ENCODE measurements at places on chromosomes 3 and 15. TPM values are rescaled to one million over a fixed set of nuclear protein-coding genes. Genes with fewer than 3 reads are reported as not detected.

DNA sequence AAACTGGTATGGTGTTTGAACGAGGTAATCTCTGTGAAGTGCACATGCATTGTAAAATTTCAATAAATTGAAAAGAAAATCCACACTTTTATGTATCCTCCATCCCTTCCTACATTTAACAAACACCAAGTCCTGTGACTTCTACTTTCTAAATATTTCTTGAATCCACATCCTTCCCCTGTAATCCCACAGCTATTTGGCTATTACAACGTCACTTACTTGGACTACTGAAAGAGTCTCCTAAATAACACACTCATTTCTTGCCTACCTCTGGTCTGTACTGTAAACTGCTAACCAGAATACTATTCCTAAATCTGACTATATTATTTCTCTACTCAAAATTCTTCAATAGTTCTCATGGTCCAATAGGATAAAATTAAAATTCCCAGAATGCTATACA lies 176.1 kb downstream of the NEK10 start:
- DNase-seq, result no peak

- no peak for DNase-seq
Observed at GRCh38 chr15:70152070-70152480, 54.4 kb upstream of the TLE3 start.

Gene CATSPER2
- total RNA-seq, result 5.8 TPM

DNA sequence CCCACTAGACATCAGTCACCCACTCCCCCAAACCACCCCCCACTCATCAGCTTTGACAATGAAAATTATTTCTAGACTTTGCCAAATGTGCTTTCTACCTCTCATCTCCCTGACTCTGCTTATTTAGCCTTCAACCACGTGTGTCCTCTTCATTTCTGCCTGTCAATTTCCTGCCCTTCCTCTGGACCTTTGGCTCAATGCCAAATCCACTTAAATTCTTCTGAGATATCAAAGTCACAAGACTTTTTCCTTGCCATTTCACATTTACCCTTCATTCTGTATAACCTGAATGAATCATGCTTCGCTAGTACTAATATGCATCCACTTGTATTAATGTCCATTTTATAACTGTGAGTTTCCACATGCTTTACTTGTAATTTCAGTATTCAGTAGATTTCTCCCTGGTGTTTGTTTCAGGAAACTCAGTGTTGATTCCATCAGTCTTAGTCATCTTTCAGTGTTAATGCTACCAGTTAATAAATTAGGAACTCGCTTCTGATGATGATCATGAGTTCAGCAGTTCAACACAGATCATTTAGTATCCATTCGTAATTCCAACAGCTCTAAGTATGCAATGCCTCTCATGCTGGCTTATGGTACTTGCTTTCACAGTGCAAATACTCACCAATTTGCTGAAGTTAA lies 128.2 kb upstream of the OSTN start:
- DNase-seq, result no peak

DNA sequence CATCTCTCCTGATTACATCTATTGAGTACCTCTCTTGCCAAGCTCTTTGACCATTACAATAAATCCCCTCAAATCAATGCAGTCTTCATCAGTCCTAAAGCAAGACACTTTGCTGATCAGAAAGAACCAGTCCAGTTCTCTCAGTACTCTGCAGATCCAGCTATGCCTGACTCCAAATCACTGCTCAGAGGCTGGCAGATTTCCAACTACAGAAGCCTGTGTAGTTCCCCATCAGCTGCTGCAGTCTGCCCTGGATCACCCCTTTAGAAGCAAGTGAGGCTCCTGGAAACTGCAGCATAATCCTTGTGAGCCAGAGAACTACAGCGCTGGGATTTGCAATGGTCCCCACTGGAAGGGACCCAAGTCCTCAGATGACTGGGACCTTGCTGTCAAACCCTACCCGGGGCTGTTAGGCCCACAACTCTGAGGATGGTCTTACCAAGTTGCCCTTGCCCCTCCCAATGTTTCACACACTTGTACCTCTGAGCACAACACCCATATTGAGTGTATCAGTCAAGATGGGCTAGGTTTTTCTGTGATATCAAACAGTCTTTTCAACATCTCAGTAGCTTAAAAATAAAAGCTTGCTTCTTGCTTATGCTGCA lies 81.9 kb upstream of the TOPAZ1 start:
- DNase-seq, result no peak

GRCh38 chr3:130779486-130779885 lies 32.9 kb upstream of the PIK3R4 start:
- no peak for DNase-seq

DNA sequence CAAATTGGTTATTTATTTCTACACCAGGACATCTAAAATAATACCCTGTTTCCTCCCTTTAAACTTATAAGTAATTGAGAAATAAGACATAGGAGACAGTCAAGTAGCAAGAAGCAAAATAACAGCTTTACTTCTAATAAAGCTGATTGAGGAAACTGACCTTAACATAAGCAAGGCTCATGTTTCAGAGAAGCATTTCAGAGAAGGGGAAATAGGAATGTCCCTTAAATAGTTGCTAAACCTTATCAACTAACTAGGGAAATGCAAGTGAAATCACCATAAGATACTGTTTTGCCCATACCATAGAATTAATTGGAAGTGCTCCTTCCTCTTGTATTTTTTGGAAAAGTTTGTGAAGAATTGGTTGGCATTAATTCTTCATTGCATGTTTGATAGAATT lies 84.9 kb downstream of the B3GALNT1 start:
- DNase-seq, result no peak

- no peak for DNase-seq
Observed at GRCh38 chr3:51945926-51946705, 4.0 kb downstream of the PARP3 start.

Gene FOXB1
- 0.13 TPM for total RNA-seq

Gene MYZAP
- total RNA-seq, result not detected

GRCh38 chr3:193767353-193768069 lies 174.5 kb downstream of the OPA1 start:
- DNase-seq, result no peak

GRCh38 chr15:29765898-29766527 lies 56.3 kb downstream of the TJP1 start:
- DNase-seq, result no peak

- DNase-seq, result no peak
Observed at GRCh38 chr3:122475316-122475715, 39.4 kb downstream of the KPNA1 start.

GRCh38 chr3:123693584-123694190 lies 108.8 kb upstream of the HACD2 start:
- no peak for DNase-seq

DNA sequence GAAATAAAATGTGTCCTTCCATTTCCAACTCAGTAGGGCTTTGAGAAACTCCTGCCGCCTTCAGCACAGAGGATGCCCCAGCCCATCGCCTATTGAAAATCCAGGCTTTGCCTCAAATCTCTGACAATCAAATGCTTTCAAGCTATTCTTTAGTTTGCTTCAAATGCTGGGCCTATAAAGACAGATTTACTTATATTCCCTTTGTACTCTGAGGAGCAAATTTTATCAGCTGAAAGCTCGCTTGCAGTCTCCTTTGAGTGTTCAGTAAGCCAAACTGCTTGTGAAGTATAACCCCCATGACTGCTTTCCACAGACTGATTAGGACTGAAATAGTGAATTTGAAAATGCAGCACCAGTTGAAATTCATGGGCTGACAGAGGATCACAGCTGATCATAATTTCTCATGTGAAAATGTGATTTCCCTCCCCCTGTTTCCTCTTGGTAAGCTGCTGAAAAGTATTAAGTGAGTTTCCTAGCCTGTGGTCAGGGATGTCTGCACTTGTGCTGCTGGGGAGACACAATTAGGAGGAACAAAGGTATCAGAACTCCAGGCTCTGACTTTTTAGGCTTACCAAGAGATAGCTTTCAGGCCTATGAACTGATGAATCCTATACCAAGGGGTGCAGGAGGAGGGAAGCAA lies 563.4 kb upstream of the TGFBR2 start:
- DNase-seq, result no peak

Gene CRABP1
- total RNA-seq, result not detected

GRCh38 chr3:83567935-83568334 lies 1390.9 kb upstream of the CADM2 start:
- no peak for DNase-seq

DNA sequence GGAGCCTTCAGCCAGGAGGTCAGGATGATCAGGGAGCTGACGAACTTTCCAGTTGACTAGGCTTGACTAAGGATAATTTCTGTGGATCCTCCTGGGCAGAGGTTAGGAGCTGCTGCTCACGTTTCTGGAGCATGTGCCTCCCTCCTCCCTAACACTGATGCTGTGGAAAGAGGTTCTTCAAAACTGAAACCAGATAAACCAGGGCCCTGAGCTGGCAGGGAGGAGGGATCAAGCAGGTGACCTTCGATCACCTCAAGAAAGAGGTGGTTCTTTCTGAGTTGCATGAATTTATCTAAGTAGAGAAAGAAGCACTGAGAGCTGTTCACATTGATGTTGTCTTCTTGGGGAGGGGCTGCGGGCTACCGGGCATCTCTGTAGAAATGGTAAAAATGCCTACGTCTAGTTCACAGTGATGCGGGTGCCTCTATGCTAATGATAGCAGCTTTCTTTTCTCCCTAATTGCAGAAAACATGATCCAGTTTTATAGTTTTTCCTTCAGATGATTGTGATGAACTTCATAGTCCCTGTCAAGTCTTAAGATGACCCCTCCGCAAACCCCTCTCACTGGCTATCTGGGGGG lies 332.7 kb upstream of the LRRFIP2 start:
- DNase-seq, result no peak

GRCh38 chr15:70048578-70049514 lies 48.9 kb downstream of the TLE3 start:
- DNase-seq, result no peak

Gene STAC
- total RNA-seq, result not detected

DNA sequence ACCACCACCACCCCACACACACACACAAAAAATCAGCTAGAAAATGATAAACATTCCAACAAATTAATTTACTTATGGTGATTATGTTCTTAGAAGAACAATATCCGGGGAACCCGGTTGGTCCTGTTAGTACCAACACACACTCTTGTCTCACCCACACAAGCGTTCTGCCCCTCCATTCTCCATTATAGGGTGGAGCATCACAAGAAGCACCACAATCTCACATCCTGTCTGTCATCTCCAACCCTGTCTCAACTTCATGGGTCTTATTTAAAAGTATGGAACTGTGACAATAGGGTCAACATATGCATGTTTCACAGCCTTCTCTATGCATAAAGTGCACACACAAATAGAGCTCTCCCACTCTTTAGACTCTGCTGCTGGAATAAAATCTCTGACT lies 5.6 kb downstream of the GSK3B start:
- no peak for DNase-seq

DNA sequence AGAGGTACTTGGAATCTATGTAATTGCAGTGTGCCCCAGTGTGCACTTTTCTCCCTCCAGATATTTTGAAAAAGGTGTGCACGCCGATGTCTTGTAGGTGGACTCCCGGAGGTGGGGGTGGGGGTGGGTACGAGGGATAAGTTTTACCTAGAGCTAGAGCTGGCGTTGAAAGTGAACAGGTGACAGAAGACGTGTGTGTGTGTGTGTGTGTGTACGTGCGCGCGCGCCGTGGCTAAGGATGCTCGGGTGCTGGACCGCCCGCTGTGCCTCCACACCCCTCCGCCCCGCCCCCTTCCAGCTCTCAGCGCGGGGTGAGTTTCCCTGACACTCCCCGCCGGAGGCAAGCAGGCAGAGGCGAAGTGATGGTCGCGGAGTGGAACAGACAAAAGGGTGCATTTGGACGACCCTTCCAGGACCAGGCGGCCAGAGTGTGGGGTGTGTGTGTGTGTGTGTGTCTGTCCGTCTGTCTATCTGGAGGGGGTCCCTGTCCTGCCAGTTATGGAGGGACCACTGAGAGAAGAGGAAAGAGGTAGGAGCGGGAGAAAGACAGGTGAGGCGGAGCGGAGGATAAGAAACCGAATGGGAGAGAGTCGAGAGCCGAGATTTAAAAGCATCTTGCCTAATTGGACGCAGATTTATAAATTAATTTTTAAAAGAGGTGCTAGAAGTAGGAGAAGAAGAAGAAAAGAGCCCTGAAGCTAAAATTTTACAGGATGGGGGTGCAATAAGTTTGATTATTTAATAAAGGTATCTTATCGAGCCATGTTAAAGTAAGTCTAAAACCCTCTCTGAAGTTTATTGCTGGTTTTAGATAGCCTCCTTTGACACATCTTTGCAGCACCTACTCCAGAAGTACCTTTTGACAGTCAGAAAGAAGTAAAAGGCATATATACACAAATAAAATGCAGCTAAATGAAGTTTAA lies 335.8 kb upstream of the THRB start:
- DNase-seq, result no peak

GRCh38 chr3:168459226-168459784 lies 363.6 kb upstream of the GOLIM4 start:
- DNase-seq, result no peak

Gene NUP210
- 150 TPM for total RNA-seq

GRCh38 chr3:30894521-30895251 lies at the start of gene GADL1:
Gene GADL1, minus strand, starts transcription at chr3:30894661. Its CDS starts 47 bp downstream, at chr3:30894614.
- DNase-seq, result peak; percentile 25

GRCh38 chr15:33994005-33994615 lies 25.8 kb downstream of the CHRM5 start:
- no peak for DNase-seq

- DNase-seq, result no peak
Observed at GRCh38 chr3:140384876-140385275, 293.0 kb upstream of the TRIM42 start.

All from naive thymus-derived CD8-positive, alpha-beta T cell (primary cell).